Fibroblast of skin of back (primary cell): ENCODE measurements at places on chromosomes 11 and 22.

DNA sequence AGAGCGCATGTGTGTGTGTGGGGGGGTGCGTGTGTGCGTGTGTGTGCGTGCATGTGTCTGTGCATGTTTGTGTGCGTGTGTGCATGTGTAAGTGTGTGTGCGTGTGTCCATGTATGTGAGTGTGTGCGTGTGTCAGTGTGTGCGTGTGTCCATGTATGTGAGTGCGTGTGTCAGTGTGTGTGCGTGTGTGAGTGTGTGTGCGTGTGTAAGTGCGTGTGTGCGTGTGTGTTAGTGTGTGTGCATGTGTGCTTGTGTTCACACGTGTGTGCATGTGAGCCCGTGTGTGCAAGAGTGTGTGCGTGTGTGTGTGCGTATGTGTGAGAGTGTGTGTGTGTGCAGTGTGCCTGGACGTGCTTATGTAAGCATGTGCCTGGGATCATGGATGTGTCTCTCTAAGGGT lies 14.7 kb upstream of the APOL6 start:
- no peak for DNase-seq

GRCh38 chr22:35381424-35382009 lies 621 bp downstream of the HMOX1 start:
- DNase-seq = no peak

GRCh38 chr11:33682446-33682845 lies 18.2 kb downstream of the C11orf91 start:
- peak; percentile 38 for DNase-seq

DNA sequence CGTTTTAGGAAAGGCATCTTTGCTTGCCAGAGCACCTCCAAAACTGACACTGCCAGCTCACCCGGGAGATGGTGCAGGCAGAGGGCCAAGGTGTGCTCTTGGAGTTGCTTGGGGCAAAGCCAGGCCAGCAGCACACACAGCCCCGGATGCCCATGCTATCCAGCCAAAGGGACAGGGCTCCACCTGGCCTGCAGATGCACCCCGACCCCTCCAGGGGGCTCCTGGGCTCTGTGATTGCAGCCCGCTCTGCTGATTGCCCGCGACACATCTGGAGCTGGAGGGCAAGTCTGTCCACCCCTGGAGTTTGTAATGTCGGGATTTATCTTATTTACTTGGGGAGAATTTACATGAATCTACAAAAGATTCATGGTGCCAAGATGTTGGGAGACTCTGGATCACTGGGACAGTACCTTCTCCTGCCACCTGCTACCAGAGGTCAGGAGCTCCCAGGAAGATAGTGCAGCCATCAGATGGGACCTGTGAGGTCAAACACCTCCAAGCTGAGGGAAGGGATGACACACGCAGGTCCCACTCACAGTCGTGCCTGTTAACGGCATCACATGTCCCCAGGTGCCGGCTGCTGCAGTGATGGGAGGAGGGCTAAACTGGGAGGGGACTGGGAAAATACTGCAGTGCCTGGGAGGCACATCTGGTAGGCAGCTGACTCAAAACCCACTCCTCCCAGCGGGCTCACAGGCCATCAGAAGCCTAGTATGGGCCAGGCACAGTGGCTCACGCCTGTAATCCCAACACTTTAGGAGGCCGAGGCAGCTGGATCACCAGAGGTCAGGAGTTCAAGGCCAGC lies 17.2 kb downstream of the CBX7 start:
- DNase-seq = peak; percentile 36

DNA sequence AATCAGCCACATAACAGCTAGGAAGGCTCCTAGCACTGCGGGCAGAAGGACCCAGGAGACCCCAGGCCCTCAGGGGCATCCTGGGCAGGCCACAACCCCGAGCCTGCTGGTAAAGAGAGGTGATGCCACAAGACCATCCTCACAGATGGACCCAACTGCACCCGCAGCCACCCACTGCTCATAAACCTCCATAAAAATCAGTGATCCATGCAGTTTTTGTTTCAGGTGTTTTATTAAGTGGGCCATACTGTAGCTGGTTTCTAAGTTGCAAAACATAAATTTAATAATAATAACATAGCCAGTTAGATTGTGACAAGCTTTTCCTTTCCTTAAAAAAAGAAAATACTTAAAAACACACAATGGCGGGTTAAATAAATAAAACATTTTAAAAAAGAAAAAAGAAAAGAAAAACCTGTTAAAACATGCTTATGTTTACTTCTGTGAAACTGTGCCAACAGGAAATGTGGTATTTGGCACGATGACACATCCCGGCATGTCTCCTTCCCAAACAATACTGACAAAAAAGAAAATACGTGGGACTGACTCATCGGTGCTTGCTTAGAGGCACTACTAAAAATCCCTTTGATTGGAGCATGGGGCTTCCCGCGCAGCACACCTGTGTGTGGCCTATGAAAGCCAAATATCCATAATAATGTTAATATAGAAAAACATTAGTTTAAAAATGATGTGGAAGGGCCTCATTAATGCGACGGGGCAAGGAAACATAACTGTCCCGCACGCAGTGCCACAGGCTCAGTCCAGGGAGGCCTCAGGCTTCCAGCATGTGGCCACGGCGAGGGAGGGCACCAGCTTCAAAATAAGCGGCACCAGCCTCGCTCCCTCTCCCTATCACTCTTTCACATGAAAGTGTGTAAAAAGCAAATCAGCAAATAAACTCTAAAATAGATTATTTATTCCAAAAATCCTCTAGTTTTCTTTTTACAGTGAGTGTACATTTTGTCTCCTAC lies 47.5 kb upstream of the SCUBE2 start:
- DNase-seq = peak; percentile 91

GRCh38 chr11:109490953-109491635 lies 69.1 kb downstream of the C11orf87 start:
- DNase-seq = peak; percentile 77

GRCh38 chr11:120338107-120338933 lies 2.1 kb downstream of the ARHGEF12 start:
- DNase-seq = peak; percentile 43

DNA sequence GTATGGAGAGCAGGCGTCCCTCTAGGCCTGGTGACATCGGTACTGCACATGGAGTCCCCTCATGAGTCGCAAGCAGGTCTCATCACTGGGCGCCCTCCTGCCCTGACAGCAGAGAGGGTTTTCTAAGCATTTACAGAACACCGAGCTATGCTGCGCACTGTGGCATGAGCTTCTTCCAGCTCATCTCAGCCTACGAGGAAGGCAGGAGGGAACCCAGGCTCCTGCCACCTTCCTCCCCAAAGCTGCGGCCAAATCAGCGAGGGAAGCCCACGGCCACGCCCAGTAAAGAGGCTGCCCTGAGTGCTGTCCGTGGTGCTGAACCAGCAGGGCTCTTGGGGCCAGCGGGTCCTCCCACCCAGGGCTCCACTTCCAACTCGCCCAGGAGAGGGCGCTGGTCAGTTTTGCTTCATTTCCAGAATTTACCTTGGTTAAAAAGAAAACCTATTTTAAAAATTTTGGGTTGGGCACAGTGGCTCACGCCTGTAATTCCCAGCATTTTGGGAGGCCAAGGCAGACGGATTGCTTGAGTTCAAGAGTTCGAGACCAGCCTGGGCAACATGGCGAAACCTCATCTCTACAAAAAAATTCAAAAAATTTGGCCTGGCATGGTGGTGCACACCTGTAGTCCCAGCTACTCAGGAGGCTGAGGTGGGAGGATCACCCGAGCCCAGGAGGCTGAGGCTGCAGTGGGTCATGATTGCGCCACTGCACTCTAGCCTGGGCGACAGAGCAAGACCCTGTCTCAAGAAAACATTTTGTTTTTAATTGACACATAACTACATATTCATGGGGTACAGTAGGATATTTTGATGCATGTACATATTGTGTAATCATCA lies 34.2 kb downstream of the PHF21B start:
- peak; percentile 82 for DNase-seq

GRCh38 chr22:32794449-32795213 lies 6.9 kb upstream of the TIMP3 start:
- peak; percentile 42 for DNase-seq

GRCh38 chr11:44036811-44037657 lies 10.7 kb upstream of the ACCSL start:
- DNase-seq = peak; percentile 86

DNA sequence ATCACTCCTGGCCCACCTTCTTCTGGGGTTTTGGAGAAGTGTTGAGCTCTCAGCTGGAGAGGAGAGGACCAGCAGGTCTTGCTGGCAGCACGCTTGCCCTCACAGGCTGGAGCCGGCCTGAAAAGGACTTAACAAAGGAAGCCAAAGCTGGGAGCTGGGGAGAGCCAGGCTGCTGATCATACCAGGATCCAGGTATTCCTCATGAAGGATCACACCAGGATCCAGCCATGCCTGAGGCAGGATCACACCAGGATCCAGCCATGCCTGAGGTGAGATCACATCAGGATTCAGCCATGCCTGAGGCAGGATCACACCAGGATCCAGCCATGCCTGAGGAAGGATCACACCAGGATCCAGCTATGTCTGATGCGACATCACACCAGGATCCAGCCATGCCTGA lies 17.0 kb downstream of the MRGPRD start:
- peak; percentile 17 for DNase-seq

DNA sequence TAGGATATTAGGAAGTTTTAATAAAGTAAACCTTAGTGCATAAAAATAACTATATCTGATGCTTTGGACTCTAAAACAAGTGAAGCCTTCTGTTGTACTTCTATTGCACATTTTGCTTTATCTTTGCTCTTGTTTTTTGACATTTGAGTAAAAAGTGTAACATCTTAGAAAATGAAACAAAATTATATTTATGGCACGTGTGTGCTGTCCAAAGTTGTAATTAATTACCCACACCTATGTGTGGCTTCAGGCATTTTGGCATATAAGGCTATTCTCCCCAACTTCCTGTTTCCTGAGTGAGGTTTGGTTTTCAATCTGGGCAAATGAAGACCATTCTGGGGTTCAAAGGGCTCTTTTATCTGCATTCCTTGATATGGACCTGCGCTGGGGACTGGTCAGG lies at the start of gene OOSP1:
Gene OOSP1 (plus strand): TSS at position 301 of the 400 bp plus-strand sequence. CDS start 23 bp downstream, at position 324.
- DNase-seq = no peak

GRCh38 chr11:2441171-2441570 lies 3.1 kb downstream of the TRPM5 start:
- no peak for DNase-seq

GRCh38 chr22:19845054-19845722 lies 9.5 kb downstream of the GNB1L start:
- DNase-seq = no peak

GRCh38 chr11:1304380-1304779 lies 5.1 kb downstream of the TOLLIP start:
- no peak for DNase-seq

DNA sequence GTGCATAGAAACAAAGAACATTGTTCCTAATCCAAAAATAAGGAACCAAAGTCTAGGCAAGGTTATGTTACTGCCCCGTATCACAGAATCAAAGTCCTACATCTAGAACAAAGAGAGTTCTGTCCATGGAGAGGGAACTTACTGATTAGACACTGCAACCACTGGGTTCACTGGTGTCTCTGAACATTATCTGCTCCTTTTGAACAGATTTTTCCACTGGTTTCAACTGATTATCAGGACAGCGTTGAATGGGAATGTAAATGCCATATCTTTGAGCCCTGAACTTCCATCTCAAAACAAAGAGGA lies 20.1 kb upstream of the OR8D2 start:
- DNase-seq = no peak

- DNase-seq = no peak
Observed at GRCh38 chr11:115764176-115764575, 260.0 kb upstream of the CADM1 start.

- peak; percentile 79 for DNase-seq
Observed at GRCh38 chr11:74449369-74449931, 17.9 kb downstream of the KCNE3 start.

GRCh38 chr22:23498811-23499798 lies 81.0 kb downstream of the IGLL1 start:
- no peak for DNase-seq

DNA sequence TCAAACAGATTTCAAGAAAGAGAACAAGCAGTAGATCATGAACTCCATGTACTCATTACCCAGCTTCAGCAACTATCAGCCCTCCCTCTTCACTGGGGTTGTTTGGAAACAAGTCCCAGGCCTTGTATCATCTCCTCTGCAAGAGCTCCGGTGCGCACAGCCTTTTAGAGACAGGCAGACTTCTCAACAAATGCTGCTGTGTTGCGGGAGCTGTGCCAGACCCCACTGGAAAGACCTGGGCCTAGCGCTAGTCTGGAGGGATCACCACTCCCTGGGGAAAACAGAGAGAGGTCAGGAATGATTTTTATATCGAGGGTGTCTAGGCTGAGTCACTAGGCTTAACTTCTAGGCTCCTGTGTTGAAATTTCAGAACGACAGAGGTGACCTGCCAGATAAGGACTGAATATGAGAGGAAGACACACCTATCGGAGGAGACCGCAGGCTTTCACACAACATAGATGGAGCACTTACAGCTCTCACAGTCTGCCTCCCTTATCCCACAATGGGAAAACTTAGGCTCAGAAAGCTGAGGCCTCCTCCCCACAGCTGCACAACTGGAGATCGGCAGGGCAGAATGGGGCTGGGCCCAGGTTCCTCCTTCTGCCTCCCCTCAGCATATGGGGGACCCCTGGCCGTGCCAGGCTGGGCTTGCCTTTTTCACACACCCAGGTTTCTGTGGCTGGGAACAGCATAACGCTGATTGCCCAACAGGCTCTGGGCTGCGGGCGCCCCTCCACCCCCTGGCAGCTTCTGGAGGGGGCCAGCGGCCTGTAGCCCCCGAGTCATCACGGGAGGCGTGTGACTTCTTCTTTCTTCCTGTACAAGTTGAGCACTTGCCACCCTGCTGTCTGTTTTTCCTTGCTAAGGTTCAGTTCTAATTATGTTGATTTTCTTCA lies 86.0 kb downstream of the PKNOX2 start:
- no peak for DNase-seq

DNA sequence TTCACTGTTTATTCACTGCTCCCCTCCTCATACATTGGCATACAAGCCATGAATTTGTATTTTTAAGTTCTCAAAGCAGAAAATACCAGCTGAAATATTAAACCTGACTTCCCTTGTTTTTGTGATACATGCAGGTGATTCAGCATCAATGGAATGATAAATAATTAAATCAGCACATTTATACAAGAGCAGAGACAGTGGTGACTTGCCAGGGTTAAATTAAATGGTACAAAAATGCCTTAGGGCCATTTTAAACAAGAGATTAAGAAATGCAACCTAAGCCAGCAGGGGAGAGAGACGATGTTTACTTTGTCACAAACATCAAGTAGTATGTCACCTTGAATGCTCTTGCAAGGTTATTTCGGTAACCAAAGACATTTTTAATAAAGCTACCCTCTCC lies 95.9 kb upstream of the DDI1 start:
- no peak for DNase-seq

DNA sequence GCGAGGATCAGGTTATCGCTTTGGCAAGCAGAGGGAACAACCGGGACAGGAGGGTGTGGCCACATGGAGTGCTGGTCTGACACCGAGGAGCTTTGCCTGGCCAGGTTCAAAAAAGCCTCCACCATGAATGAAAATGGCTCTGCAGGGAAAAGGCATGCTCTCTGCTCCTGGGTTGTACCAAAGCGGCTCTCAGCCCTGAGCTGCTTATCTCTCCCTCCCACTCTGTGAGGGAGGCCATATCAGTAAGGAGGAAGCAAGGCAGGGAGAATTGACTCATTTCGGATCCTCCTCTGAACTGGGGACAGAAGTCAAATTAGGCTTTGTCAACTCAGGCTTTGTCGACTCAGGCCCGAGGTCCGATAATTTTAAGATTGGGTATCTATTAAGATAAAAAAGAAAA lies 82.9 kb upstream of the CRTAM start:
- DNase-seq = no peak

- DNase-seq = peak; percentile 23
Observed at GRCh38 chr11:13668957-13669521, 571 bp downstream of the FAR1 start.
